Activated T-cell treated with anti-CD3 and anti-CD28 coated beads for 48 hours (primary cell): ENCODE measurements at places on chromosomes 16 and 17.

DNA sequence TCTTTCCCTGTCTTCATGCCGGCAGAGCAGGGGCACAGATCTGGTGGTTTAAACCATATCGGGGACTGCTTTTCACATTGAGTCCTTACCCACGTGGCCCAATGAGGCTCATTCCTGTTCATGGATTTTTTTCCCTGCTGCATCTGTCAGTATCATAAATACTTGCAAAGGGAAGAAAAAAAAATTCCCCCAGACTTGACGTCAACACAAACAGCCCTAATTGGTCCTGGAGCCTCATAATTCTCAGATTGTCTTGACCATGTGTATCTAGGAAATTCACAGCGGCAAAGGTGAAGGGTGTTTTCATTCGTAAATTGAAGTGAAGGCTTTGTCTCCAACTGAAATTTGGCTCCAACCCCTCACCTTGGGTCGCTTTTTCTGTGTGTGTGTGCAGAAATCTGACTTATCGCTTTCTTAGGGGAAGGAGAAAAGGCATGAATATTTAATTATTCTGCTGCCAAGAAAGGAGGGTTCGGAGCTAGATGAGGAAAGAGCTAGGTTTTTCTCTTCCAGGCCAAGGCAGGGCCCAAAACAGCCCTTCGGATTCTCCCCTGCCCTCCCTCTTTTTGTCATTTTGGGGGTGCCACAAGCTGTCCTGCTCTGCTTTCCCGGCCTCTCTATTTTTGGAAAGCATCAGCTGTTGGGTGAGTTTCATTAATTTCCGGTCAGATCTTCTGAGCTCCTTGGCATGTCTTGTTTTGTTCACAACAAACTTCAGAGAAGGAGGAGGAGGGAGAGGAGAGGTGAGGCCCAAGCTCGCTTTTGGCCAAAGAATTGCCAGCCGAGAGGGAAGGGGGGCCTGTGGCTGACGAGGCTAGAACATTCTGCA is 17.8 kb upstream of the CIBAR2 start:
- no peak for DNase-seq

DNA sequence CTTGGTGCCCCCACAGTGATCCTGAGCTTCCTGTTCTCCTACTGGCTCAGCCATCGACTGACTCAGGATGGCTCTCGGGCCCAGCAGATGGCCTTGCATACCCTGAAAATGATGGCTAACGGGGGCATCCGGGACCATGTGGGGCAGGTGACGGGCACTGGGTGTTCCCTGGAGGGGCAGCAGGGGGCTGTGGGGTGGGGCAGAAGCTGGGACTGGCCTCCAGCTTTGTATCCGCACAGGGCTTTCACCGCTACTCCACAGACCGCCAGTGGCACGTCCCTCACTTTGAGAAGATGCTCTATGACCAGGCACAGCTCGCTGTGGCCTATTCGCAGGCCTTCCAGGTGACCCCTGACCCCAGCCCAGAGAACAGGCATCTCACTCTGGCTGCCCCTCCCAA is 3.0 kb downstream of the SPATA20 start:
- no peak for DNase-seq

DNA sequence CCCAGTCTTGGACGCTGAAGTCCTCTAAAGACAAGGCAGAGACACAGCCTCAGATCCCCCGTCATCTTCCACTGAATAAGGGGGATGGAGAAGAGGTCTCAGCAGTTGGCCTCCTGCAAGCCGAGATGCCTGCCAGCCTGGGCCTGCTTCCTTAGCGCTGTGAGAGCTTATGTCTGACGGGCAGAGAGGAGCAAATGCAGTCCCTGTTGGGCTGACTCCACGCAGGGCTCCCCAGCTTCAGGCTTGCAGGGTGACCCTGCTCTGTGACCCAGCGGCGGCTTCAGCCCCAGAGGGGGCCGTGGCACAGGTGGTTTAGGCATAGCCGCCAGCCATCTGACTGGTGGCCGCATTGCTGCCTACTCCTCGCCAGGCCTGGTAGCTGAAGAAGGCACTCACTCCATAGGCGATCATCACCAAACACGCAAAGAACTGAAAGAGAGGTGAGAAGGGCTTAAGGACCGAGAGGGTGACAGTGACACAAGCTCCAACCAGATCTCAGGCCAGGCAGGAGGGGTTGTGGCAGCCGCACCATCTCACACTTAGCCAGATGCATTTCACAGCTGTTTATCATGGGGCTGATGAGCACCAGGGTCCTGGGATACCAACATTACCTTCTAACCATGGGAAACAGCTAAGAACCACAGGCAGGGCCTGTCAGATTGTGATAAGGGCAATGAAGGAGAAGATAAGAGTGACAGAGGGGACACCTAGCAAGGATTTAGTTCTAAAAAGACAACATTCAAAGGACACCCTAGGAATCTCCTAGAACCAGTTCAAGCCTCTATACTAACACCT is 11.7 kb downstream of the ARL2BP start:
- DNase-seq, result no peak

DNA sequence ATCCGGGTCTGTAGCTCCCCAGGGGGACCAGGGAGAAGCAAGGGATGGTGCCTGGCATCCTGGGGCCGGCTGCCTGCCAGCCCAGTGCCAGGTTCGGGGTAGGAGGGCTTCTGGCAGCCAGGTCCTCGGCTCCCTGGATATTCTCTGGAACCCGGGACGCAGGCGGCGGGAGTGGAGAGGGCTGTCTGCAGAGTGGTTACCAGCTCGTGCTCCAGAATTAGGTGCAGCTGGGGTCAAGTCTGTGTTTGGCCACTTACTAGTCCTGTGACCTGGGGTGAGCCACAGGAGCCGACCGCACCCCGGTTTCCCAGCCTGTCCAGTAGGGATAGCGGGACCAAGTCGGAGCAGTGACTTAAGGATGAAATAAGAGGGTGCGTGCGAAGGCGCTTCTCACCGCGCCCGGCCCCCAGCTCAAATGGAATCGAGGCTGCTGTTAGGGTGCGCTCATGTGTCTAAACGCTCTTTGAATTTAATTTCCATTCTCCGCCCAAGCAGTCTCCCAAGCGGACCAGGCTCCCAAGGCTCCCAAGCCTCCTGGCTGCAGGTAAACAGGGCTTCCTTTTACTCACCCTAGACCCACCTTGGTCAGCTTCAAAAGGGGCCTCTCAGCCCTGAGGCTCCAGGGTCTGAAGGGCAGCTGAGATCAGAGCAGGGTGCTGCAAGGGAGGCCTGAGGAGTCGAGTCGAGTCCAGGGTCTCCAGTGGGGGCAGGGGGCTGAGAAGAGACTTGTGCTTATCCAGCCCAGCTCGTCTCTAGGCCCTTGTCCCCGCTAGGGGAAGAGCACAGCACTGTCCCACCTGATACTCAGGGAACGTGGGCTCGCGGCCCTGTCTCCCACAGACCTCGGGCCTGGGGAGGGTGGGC is 28.3 kb upstream of the ZNF469 start:
- no peak for DNase-seq

- DNase-seq, result no peak
Observed at GRCh38 chr16:3140603-3141427, 6.0 kb downstream of the ZNF213 start.

GRCh38 chr16:84434800-84435199 is 66.5 kb downstream of the ATP2C2 start:
- DNase-seq, result no peak

GRCh38 chr17:45070809-45071208 is 9.7 kb downstream of the NMT1 start:
- no peak for DNase-seq

DNA sequence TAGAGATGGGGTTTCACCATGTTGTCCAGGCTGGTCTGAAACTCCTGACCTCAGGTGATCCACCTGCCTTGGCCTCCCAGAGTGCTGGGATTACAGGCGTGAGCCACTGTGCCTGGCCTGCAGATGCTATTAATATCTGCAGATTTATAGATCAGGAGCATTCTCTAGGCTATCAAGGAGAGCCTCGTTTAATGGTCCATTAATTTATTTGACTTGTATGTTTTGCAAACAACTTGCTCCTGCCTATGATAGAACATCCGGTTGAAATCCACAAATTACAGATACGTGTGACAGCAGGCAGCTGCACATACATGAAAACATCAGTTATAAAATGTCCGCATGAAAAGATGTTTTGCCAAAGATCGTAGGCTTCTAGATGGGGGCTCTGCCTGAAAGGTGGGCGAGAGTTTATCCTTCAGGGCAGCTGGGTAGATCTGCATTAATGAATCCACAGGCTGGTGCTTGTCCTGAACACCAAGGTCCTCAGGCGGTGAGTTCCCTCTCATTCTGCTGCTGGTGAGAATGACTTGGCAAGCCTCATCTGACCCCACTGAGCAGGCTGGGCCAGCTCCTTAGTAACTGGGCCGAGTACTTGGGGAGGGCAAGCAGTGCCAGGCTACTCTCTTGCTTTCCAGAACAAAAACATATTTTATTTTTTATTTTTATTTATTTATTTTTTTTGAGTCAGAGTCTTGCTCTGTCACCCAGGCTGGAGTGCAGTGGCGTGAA is 37.1 kb upstream of the MGAT5B start:
- DNase-seq, result no peak

DNA sequence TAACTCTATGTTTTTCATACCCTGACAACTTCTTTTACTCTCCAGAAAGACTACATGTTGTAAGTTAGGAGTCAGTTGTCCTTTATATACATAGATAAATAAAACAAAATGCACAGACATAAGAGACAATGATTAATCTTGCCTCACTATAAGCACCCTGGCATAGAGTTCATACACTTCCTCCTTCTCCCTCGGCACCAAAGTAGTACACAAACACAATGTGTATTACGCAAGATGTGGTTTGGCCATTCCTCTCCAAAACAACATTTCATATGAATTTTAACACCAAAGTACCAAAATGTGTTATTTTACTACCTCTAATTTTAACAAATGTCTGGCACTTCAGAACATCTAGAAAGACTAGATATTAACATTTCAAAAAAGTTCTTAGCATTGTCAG is 17.2 kb upstream of the SLFN11 start:
- DNase-seq, result no peak

DNA sequence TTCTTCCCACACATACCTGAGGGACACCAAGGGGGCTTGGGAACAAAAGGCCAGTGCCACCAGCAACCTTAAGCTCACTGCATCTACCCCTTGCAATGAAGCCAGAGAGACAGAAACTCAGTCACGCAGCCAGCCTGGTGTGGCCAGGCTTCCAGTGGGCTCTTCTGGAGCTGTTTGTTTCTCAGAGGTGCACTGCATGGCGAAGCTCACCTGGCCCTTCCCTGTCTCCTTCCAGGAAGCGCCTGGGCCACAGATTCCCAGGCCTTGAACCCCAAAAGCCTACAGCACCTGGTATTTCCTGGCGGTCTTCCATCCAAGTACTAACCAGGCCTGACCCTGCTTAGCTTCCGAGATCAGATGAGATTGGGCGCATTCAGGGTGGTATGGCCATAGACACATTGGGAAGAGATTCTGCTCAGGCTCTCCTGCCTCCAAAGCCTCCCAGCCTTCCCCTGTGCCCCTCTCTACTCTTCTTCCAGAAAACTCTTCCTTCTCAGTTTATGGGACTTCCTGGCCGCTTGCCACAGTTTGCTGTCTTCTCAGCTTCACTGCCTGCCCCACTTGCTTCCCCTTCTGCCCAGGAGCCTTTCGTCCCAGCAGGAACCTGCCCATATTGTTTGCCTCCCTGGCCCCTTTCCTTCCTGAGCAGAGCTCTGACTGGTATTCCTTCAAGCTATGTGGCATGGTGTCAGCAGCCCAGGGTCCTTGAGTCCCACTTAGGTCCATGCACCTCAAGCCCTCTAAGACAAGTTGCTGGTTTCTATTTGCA is 1.6 kb downstream of the CISD3 start:
- DNase-seq, result no peak

GRCh38 chr17:48732688-48733629 is 4.4 kb upstream of the HOXB13 start:
- DNase-seq, result no peak

DNA sequence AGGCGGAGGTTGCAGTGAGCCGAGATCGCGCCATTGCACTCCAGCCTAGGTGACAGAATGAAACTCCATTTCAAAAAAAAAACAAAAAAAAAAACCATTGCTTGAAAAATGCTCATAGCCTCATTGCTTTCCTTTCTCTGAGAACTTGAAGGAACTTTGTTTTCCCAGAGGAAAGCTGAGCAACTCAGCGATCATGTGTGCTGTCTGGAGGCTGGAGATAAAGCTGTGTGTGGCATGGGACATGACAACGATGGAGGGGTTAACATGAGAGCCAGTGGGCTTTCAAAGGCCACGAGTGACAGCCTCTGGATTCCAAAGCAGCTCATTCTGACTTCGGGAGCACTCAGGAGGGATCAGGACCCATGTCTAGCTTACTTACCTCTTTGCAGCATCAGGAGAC is 21.6 kb upstream of the QRICH2 start:
- no peak for DNase-seq

DNA sequence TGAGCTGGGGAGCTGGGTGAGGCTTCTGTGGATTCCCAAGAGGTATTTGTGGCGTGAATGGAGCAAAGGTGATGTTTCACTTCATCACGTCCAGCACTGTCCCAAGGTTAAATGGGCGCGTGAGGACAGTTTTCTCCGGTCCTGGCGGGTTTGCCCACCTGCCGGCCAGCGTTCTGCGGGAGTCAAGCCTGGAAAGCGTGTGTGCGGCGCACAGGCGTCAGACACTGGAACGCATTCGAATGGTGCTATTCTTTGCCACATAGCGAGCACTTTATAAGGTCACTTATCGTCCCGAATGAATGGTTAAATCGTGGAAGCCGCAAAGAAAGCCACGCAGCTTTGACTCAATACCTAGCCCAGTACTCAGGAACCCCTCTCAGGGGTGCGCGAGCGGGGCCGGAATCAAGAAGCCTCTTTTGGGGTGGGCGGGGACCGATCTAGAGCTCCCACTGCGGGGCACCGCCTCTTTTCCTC is 446 bp upstream of the PSMD11 start:
- DNase-seq, result no peak

- no peak for DNase-seq
Observed at GRCh38 chr17:34739386-34739785, 160.0 kb downstream of the TMEM132E start.

DNA sequence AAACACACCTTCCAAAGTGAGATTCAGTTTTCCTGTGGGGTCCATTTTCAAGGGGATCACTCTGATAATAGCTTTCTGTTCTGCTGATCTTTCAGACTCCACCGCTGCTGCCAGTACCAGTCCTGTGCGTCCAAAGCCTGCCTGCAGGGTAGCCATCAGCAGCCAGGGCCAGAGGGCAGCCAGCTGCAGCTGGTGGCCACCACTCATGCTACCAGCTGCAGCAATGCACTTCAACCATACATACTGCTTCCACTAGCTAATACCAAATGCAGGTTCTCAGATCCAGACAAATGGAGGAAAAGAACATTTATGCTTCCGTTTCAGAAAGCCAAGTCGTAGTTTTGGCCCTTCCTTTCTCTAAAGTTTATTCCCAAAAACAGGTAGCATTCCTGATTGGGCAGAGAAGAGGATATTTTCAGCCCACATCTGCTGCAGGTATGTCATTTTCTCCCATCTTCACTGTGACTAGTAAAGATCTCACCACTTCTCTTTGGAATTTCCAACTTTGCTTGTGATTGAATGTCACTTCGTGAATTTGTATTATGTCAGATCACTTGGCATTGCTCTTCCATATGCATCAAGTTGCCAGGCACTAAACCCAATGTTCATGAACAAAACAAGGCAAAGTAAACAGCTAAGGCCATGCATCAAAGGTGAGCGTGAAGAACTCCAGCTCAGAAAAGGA is 1.8 kb downstream of the RNF43 start:
- DNase-seq, result no peak

GRCh38 chr16:71352963-71353460 is 5.5 kb upstream of the CALB2 start:
- no peak for DNase-seq

GRCh38 chr17:71905376-71906031 is 215.3 kb upstream of the SOX9 start:
- DNase-seq, result no peak
